Activated CD4-positive, CD25-positive, alpha-beta regulatory T cell (primary cell): ENCODE measurements at places on chromosomes 7 and 10.

DNA sequence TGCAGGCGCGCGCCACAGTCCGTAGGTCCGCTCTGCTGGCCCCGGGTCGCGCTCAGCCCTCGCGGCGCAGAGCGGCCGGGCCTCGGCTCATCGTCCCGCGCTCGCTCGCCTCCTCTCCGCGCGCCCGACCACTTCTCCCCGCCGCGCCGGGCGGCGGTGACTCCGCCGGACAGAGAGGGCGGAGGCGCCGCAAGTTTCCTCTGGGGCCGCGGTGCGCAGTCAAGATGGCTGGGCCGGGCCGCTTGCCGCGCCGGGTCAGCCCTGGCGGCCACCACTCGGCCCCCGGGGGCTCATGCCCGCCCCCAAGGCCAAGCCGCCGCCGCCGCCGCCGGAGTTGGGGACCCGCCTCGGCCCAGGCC is 441 bp downstream of the FZD8 start:
- DNase-seq: no peak

GRCh38 chr10:86596266-86596665 is 58.1 kb upstream of the OPN4 start:
- DNase-seq: no peak

DNA sequence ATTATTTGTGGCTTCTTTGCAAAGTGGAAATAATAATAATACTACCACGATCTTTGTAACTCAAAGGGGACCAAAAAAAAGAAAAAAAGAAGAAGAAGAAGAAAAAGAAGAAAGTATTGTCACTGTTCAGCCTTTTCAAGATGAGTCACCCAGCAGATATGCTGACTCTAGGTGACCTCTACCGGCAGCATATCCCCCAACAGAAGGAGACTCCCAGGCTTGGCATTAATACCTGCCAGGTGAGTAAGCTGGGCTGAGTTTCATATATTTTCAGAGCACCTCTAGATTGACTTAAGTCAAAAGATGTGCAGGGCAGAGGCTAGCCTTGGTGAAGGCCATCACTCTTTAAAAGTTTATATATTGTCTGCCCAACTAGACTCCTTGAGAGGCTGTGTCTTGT is 30.4 kb upstream of the GPR26 start:
- no peak for DNase-seq

DNA sequence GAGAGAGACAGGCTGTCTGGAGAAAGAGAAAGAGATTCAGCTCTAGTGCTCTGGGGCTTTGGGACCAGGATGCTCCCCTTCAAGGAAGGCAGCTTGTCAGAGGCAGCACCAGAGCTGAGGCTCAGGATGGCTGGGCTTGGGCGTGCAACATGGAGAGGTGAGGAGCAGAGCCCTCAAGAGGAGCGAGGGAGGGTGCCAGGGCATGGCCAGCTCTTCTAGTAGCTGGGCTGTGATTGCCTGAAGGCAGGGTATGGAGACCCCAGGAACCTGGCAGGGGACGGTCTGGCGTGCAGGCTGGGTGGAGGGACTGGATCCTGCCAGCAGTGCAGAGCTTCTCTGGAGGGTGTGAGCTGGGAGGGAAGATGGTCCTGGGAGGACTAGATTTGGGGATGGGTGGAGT is 40.2 kb downstream of the ANTXRL start:
- no peak for DNase-seq

GRCh38 chr7:82760831-82761230 is 317.3 kb upstream of the CACNA2D1 start:
- no peak for DNase-seq

GRCh38 chr10:52252307-52252706 is 61.8 kb upstream of the DKK1 start:
- no peak for DNase-seq

DNA sequence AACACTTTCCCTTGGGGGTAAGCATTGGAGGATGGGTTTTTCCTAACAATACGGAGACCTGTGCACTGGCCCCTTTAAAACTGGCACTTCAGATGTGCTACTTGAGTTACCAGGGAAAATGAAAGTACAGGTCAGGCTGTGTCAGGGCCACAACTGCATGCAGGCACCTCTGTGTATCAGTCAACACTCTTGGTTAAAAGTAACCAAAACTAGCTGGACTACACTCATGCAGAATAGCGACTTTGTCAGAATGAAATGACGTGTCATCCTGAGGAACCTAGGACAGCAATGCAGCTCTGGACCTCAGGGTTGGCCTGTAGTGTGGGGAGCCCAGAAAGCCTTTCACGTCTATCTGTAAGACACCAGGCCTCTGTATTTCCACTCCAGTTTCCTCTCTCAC is 33.8 kb upstream of the SMKR1 start:
- DNase-seq: no peak

- no peak for DNase-seq
These were observed 75.0 kb downstream of the LANCL2 start for GRCh38 chr7:55440040-55440690.

GRCh38 chr7:13106513-13106912 is 419.1 kb downstream of the ARL4A start:
- DNase-seq: no peak

GRCh38 chr7:158123214-158123613 is 464.4 kb downstream of the PTPRN2 start:
- no peak for DNase-seq

DNA sequence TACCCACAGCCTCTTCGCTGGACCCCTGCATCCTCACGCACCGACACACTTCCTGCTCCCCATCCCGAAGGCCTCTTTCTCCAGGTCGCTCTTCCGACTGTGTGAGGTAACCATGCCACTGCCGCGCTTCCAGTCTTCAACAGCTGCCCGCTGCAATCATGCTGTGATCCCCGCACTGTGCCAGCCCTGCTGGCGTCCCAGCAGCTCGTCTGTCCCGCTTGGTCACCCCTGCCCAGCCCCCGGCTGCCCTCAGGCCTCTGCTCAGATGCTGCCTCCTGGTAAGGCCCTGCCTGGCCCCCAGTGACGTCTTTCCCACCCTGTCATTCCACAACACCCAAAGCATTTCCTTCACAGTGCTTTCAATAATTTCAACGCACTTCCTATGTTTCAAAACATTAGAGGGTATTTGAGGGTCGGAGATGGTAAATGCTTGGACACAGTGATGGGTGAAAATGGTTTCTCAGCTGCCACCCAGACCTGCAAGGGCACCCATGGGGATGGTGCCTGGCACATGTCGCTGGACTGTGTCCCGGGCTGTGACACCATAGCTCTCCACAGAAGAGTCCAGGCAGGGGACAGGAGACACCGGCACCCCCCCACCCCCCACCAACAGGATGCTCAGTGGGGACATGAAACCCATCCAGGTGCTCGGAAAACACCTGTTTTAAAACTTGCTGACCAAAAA is 125.2 kb downstream of the MAD1L1 start:
- DNase-seq: no peak

DNA sequence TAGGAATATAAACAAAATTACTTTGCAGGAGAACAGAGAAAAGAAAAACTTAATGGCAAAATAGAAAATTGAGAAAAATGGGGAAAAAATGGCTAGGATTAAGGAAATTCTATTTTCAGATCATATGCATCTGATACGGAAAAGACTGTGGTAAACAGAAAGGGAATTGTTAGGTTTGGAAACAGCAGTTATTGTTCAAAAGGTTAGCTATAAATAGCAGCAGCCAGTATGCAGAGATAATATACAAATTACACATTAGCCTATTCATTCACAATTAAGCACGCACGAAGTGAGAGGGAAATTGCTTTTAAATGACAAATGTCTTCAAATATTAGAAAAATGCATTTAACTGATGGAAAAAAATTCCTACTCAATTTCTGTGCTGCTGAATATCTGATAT is 224.1 kb upstream of the FAM3C start:
- DNase-seq: no peak

GRCh38 chr7:41698726-41699125 is 4.2 kb downstream of the INHBA start:
- DNase-seq: no peak

- DNase-seq: no peak
These were observed 3.9 kb downstream of the LRMDA start for GRCh38 chr10:75435291-75435690.
